ENCODE measurements at places on chromosomes 1 and 21.

DNA sequence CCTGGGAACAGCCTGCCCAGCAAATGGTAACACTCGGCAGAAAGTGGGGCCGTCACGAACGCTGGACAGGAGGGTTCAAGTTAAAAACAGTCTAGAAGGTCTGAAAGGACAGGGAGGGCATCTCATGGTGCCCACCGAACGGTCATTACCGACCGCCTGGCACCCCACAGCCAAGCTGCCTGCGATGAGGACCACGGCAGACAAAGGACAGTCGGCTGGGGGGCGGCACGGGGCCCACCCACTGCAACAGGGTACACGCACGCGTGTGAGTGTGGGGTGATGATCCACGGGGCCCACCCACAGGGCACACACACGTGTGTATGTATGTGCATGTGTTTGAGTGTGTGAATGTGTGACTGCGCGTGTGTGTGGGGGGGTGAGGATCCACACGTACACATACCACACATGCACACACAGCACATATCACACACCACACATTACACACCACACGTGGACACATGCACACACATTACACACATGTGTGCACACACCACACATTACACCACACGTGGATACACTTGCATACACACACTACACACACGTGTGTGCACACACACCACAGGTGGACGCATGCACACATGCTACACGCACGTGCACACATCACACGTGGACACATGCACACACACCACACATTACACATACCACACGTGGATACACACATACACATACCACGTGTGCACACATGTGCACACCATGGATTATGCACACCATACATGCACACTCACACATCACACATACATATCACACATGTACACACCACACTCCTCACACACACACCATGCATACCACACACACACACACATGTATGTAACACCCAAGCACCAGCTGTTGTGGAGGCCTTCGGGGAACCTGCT lies 63.2 kb downstream of the SLC19A1 start:
- DNase-seq, result no peak

DNA sequence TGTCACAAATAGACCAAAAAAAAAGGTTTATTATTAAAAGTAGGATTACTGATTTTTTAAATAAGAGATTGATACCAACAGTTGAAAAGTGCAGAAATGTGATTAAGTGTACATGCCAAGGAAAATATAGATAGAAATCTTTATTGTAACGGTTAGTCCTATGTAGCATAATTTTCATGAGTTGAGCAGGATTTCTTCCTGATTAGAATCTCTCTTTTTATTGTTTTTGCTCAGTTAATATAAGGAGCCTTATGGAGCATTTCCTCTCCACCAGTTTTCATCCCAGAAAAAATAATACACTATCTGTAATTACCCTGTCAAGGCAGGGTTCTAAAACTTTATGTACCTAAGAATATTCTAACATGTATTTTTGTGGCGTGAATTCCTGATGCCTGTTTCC lies 23.4 kb downstream of the CAPZA1 start:
- DNase-seq, result no peak

- no peak for DNase-seq
Observed at GRCh38 chr1:116125758-116126157, 14.6 kb downstream of the MAB21L3 start.

DNA sequence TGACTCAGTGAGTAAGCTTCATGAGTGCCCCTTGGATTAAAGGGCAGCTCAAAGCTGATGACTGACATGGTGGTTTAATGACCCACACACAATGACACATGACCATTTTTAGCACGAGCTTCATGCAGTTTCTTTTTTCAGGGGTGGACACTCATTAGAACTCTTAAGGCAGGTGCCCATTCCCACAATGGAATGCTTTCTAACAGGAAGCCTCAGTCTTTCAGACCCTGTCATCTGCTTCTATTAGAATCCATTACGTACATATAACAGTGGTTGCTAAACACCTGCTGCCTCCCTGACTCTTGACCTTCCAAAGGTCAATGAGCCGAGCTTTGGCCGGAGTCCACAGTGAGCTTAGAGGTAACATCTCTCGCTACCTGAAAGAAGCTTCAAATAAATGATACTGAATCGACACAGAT lies 27.4 kb downstream of the AKNAD1 start:
- no peak for DNase-seq

- no peak for DNase-seq
Observed at GRCh38 chr1:101250656-101251272, 13.9 kb downstream of the S1PR1 start.

DNA sequence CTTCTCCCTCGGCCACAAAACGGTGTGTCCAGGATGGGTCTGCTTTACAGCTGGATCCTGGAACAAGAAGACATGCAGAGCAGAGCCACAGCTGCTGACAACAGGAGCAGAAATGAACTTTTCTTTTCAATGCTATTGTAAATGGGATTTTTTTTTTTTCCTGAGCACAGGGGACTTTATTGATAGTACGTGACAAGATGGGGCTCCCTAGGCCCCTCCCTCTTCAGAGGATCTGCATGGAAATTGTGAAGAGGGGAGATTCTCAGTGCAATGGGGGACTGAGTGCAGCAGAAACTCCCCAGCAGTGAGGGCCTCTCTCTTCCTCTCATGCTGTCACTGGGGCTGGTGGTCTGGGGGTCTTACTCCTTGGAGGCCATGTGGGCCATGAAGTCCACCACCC lies 40.8 kb upstream of the CD2 start:
- no peak for DNase-seq

GRCh38 chr1:147624529-147624928 lies 45.8 kb downstream of the ACP6 start:
- no peak for DNase-seq

DNA sequence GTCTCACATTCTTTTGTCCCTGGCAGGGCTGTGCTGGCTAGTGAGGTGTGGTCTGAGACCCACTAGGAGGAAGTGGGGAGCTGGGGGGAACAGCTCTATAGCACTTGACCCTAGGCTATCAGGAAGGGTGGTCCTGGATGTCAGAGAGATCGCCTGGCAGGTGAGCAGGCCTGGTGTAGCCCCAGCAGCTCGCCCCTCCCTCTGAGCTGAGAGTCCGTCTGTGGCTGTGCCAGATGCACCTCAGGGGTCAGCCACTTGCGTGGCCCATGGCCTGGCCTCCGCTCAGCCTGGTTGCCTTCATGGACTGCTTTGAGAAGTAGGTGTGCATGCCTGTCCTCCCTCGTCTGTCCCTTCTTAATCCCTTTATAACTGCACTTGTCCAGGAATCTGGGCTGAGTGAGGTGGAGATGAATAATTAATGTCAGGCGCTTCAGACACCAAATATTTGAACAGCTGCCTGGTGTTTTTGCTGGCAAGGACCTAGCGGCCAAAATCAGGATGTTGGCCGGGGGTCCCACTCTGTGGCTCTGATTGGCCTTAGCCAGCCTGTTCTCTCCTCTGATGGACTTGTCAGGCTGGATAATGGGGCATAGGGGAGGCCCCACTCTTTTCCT lies 30.5 kb downstream of the TMEM53 start:
- DNase-seq, result no peak

DNA sequence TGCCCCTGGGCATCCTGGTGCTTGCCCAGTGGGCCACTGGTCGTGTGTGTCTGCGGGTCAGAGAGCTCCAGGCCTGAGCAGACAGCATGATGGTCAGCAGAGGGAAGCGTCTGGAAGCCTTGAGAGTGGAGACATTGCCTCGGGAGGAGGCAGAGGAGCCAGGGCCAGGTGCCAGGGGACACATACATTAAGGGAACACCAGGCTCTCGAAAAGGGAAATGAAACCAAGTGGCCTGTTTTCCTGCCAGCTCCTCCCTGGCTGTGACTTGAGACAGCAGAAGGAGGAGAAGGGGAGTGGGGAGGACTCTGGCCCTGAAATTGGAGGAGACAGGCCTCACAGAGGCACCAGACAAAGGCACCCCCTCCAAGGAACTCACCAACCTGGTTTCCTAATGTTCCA lies 62.4 kb upstream of the LRP8 start:
- DNase-seq, result no peak

GRCh38 chr1:207282496-207283380 lies 38.7 kb upstream of the CD55 start:
- DNase-seq, result no peak

GRCh38 chr1:46248122-46248920 lies 758 bp downstream of the RAD54L start:
- no peak for DNase-seq

GRCh38 chr1:30659702-30660101 lies 63.7 kb downstream of the MATN1 start:
- no peak for DNase-seq

DNA sequence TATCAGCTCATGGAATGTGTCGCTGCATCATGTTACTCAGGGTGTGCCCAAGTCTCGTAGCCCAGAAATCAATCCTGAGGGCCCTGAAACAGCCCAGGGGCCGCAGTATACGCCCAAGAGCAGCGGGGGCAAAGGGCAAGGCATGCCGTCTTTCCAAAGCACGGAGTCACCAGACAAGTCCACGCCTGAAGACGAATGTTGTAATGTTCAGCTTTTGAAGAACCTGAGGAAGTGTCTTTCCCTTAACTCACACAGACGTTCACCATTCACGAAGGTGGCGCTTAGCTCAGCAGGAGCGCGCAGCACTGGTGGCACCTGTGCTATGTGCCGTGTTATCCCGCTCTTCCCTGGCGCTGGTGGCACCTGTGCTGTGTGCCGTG lies 18.8 kb upstream of the PWP2 start:
- no peak for DNase-seq

- no peak for DNase-seq
Observed at GRCh38 chr1:202105571-202106339, 17.0 kb upstream of the GPR37L1 start.

- DNase-seq, result no peak
Observed at GRCh38 chr1:2354511-2355372, 36.6 kb downstream of the MORN1 start.

GRCh38 chr1:64059556-64059955 lies 143.9 kb upstream of the UBE2U start:
- DNase-seq, result no peak

Measured in GM12864 (cell line).